ENCODE measurements at places on chromosomes 2 and 18.

DNA sequence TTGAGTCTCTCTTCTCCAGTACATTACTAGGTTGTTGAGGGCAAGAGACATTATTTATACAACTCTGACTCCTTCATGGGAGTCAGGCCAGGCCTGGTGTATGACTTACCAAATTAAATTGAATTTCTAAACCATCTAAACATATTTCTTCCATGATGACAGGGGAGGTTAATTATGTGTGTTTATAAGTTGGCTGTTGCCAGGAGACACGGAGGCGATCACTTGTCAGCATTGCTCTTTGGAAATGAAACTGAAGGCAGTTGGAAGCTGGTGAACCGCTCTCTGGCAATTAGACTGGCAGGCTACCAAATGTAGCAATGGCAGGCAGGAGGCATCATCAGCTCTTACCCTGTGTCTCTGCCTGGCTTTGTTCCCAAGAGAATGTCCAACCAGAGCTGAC is 241.4 kb downstream of the KCNS3 start:
- no peak for DNase-seq

GRCh38 chr2:151410485-151410834 is 758 bp downstream of the RIF1 start:
- no peak for DNase-seq

GRCh38 chr2:189222468-189223105 is 43.0 kb upstream of the COL5A2 start:
- no peak for DNase-seq

GRCh38 chr2:168343586-168343985 is 96.2 kb upstream of the STK39 start:
- no peak for DNase-seq

- no peak for DNase-seq
These were observed 1.6 kb downstream of the BAZ2B start for GRCh38 chr2:159614534-159615366.

DNA sequence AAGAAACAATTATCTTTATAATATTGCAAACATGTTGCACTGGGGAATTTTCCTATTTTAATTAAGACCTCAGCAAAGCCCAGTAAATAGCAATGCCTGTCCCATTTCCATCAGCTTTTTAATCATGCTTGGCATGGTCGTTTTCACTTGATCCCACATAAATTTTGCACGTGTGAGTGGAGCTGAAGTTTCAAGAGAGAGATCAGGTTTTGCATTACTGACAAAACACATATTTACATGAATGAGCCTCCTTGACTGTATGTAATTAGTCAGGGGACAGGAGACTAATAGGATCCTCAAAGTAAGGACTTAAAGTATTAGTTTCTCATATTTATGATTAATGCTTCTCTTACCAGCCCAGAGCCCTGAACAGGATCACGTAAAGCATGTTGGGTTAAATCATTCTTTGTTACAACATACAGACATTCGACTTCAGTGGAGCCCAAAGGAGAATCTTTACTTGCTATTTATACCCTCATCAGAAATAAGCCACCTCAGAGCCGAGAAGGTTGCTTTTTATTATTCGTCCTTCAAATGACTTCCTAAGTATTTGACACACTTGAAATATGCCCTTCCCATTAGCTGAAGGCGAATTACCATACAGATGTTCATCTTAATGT is 711.3 kb downstream of the GALR1 start:
- no peak for DNase-seq

DNA sequence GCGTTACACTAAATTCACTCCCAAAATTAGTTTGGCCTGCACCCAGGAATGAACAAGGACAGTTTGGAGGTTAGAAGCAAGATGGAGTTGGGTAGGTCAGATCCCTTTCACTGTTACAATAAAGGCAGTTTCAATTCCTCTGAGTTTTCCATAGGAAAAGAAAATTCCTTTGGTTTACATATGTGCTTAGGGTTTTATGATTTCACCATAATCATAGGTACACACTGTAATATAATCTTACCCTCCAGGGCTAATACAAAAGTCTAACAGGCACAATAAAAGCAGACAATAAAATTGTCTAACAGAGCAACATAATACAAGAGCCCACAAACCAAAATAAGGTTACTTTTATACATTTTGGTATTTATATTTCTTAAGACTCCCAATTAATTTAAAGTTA is 391.5 kb upstream of the KCNJ3 start:
- no peak for DNase-seq
